ENCODE measurements at places on chromosomes 3 and 15.

DNA sequence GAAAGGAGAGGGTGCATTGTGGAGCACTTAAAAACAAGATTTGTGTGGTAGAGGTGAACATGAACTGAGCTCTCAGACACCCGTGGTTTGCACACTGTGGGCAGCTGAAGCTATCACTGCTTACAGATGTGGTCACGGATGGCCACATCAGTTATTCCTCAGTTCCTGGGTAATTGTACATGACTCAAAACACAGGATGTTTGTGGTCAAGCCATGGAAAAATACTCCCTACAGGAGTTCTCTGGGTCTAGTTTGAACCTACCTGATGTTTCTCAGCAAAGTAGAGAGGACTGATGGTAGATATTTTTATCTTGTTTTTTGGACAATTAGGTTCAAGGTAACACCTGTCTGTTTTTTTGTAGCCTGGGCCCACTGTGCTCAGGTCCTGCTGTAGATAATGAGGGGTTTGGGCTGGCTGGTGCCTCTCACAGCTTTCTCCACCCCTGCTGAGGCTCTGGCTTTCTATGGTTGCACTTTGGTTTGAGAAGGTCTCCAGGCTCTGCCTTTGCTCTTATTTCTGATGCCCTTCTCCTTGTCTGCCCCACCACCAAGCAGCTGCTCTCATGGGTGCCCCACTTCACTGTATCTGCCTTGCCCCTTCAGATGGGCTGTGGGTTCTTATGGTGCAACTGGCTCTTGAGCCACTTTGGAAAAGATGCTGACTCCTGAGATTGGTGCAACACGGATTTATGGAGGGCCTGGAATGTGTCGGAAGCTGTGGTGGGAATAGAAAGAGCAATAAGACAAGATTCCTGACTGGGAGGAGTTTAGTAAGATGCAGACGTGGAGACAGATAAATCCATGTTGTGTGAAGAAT lies 40.1 kb downstream of the CDCP1 start:
- peak; percentile 59 for DNase-seq

DNA sequence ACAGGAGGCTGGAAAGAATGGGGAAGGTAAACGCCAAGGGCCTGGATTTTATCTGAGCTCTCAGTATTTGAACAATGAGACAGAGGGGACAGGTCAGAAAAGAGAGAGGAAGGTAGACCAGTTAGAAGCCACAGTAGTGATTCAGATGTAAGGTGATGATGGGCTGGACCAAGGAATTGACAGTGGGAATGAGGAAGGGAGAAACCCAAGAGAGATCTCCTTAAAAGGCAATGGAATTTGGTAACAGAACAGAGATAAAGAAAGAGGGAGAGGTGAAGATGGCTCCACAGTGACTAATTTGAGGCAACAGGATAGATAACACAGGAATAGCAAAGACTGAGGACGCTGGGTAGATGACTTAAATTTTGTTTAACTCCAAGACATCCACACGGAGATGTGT lies 11.4 kb upstream of the HEG1 start:
- no peak for DNase-seq

DNA sequence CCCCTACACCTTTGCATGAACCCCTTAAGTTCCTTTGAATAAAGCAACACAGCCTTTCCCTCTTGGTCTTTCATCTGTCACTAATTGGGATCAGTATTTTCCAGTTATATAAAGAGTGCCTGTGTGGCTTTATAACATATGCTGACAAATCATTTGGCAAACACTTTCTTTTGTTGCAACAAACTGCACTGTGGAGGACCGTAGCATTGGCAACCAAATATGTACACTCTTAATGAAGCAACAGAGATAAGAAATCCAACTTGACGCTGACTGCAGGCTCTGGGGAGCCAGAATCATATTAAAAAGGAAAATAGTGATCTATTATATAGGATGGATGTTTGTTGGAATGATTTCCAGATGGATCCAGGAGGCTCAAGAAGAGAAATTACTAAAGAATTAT lies 120.1 kb upstream of the PRICKLE2 start:
- no peak for DNase-seq

DNA sequence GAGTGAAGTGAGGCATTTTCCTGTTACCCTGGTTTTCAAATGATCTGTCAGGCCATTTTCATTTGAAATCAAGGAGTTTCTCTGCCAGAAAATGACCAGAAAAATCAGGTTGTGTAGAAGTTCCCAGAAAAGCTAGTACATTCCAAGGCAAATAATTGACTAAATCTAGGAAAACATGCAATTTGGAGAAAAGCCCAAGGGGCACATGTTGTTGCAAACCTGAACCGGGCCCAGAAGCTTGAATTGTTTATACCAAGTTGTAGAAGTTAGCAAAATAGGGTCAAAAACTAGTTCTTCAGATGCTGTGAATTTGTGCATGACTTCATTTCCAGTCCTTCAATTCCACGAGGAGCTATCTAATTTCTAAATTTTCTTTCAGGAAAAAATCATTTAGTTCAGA lies 31.0 kb downstream of the TRIM42 start:
- DNase-seq, result no peak

GRCh38 chr15:89770041-89770440 lies 6.1 kb upstream of the MESP2 start:
- DNase-seq, result no peak

DNA sequence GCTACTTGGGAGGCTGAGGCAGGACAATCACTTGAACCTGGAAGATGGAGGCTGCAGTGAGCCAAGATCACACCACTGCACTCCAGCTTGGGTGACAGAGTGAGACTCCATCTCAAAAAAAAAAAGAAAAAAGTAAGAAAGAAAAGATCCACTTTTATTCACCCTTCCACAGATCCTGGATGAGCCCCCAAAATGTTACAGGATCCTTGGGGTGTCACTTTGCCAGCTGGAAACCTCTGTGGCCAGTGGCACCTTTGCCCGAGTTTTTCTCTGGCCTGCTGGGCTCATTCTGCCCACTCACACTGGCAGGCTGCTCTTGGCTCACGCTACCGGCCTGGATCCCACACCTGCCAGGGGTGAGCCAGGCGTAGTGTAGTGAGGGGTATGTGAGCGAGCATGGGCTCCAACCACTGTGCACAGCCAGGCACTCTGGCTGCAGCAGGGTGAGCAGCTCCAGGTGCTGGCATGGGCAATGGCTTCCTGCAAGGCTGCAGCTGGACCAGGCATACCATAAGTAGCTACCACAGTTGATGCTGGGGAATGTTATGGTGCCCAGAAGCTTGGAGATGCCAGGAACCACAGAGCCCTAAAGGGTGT lies 57.8 kb upstream of the C15orf39 start:
- DNase-seq, result no peak

- DNase-seq, result no peak
Measured at GRCh38 chr3:160648701-160649100, 28.3 kb upstream of the ARL14 start.

- no peak for DNase-seq
Measured at GRCh38 chr3:117285737-117286136, 576.2 kb downstream of the TUSC7 start.

DNA sequence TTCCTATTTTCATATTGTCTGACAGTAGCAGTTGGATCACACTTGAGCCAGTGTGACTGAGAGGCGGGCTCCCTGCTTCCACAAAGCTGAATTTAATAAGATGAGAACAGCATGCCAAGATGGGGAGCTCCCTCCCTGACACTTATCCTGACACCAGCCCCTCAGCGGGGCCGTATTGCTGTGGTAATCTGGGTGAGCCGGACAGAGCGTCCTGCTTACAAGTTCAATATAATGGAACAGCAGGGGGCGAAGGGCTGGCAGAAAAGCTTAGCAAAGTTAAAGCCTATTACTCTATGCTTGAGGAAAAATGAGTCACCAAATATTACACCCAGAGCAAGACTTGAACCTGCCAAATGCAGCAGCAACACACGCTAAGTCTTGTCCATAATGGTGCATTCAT lies 163.8 kb upstream of the CMC1 start:
- DNase-seq, result no peak

- no peak for DNase-seq
Measured at GRCh38 chr3:128253150-128253549, 99.9 kb downstream of the EEFSEC start.

GRCh38 chr3:125461896-125462295 lies 58.1 kb downstream of the SNX4 start:
- no peak for DNase-seq

GRCh38 chr3:138862531-138862923 lies 27.8 kb upstream of the PIK3CB start:
- DNase-seq, result no peak

DNA sequence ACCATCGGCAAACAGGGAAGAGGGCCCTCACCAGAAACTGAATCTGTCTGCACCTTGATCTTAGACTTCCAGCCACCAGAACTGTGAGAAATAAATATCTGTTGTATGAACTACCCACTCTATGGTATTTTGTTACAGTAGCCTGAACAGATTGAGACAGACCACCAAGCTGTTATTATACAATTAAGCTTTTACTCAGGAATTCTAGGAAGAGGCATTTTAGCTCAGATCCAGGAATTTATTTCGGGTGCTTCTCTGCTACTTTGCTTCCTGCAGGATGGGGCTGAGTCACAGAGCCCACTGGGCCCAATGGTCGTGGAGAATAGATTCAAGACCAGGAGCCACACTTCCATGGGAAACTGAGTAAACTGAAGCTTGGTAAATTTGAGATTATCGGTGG lies 145.5 kb upstream of the PFN2 start:
- no peak for DNase-seq

Data from activated CD4-positive, alpha-beta T cell treated with anti-CD3 and anti-CD28 coated beads for 4 hours (primary cell).